ENCODE measurements at places on chromosomes 2 and 18.

DNA sequence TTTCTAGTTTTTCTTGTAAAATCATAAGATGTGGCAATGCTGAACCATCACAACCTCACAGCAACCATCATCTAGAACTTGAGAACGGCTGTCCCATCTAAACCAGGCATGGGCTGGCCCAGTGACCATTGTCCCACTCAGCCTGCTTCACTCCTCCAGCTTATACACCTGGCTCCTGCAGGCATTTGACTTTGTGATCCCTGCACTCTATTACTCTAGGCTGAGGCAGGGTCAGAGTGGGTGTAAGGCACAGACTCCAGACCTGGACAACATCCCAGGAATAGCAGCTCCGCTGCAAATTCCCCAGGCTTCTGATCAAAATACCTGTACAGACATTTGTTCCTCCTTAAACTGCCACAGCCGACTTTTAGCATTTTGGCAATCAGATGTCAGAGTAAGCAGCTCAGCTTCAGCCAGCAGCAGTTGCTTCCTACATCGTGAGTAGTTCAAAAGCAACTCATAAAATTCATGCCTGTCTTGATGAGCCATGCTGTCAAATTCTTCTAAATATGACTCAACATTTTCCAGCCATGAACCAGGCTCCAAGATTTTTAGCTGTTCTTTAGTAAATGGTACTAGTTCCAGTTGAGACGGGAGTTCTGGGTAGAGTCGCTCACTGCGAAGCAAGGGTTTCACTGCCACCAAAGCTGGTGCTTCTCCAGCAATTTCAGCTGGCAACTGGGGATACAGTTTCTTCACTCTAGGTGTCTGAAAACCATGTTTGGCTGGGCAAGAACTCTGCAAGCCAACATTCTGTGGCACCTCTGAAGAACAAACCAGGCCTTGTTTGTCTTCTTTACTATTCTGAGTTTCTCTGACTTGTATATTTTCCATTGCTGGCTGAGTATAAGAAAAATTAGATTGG lies 12.8 kb downstream of the EPG5 start:
- peak; percentile 1 for DNase-seq

GRCh38 chr2:96647681-96648080 lies 5.1 kb downstream of the FER1L5 start:
- no peak for DNase-seq

- no peak for DNase-seq
These were observed 18.3 kb upstream of the ACVR2A start for GRCh38 chr2:147826278-147827087.

GRCh38 chr2:158953926-158954763 lies 14.3 kb upstream of the TANC1 start:
- peak; percentile 32 for DNase-seq

GRCh38 chr2:147588191-147588590 lies 256.6 kb upstream of the ACVR2A start:
- DNase-seq: no peak

Measured in A549 (cell line).